Posterior vena cava (tissue), 2 donors: ENCODE measurements at places on chromosomes 16 and 17.

GRCh38 chr17:81404558-81405165, 9.4 kb downstream of the BAHCC1 start:
- no peak for DNase-seq

DNA sequence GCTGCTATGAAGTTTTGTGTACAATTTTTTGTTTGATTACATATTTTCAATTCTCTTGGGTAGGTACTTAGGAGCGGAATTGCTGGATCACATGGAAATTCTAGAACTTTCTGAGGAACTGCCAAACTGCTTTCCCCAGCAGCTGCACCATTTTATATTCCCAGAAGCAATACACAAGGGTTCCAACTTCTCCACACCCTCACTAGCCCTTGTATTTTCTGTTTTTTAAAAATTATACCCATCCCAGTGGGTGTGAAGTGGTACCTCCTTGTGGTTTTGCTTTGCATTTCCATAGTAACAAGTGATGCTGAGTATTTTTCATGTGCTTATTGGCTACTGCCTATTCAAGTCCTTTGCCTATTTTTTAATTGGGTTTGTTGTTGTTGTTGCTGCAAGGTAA, 20.9 kb downstream of the NACA2 start:
- no peak for DNase-seq

- no peak for DNase-seq
Measured at GRCh38 chr17:80396157-80397033, 18.6 kb upstream of the ENDOV start.

DNA sequence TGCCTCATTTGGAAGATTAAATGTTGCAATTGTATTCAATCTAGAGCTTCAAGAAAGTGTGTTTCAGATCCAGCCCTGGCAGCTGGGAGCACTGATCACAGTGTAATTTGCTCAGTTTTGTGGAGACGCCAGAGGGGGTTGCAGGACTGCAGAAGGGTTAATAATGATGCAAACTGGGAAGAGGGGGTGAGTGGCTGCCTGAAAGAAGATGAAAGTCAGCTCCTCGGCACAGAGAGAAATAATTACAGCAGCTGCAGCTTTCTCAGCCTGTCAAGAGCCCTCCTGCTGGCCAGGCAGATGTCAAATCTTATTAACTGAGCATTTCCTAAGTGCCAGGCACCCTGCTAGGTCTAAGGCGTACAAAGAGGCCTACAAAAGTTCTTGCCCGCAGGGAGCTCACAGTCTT, 97.7 kb downstream of the ZNF18 start:
- DNase-seq = no peak

DNA sequence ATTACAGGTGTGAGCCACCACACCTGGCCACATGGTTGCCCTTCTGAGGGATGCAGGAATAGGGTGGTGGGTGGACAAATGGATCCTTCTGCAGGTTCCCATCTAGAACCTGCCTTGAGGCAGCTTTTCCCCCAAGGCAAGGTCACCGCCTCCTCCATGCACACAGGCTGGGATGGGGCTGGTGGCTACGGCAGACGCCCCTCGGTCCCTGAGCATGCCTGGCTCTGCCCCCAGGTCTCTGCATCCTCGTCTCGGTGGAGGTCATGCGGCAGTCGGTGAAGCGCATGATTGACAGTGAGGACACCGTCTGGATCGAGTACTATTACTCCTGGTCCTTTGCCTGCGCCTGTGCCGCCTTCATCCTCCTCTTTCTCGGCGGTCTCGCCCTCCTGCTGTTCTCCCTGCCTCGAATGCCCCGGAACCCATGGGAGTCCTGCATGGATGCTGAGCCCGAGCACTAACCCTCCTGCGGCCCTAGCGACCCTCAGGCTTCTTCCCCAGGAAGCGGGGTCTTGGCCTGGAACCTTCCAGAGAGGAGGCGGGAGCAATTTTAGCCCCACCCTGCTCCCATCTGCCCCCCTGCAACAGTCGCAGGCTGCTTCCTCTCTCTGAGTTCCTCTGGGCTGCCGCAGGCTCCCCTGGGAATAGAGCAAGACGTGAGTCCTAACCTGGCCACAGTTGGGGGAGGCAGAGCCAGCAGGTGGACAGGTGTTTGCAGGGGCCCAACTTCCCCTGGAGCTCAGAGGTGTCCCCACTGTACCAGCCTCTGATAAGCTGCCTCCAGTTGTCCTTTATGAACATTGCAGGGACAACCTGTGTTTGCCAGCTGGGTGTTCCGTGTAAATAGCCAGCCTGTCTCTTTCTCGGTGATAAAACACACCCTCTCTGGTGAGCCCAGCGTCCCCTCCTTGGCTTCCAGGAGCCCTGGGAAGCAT, 11.7 kb downstream of the CACNG1 start:
- DNase-seq = no peak

DNA sequence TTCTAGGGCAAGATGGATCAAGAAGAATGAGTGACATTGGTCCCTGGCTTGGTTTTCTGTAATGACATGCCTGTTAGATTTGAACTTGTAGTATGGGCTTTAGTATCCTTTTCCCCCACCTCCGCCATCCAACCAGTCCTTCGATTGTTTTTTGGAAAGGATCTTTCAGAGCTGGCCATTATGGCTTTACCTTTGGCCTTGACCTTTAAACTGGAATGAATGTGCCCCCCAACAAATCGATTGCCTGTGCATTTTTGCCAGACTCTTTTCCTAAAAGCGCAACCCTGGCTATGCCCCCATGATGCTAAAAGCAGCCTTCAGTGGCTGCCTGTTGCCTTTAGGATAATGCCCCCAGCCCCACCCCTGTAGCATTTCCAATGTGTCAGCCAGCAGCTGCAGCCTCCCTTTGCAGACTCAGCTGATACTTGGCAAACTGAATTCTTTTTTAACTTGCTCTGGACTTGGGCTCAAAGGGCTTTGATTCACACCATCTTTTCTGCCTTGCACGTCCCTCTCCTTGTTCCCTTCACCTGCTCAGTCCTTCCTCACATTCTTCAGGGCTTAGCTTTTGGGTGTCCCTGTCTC, 4.0 kb downstream of the GPRC5C start:
- no peak for DNase-seq

DNA sequence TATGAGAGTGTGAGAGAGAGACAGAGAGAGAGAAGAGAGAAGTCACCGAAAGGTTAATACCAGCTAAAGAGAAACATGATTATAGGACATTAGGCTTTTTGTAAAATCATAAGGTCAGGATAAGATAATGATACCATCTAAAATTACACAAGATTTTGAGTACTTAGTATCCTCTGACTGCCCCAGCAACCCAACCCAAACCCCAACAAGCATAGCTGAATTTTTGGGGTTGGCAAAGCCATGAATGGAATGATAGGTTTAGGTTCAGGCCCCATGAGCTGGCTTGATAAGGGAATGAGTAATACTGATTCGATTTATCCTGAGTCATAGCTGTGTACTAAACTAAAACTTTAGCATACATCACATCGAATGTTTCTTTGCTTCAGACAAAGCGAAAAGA, 259.5 kb downstream of the IRX3 start:
- DNase-seq = no peak

DNA sequence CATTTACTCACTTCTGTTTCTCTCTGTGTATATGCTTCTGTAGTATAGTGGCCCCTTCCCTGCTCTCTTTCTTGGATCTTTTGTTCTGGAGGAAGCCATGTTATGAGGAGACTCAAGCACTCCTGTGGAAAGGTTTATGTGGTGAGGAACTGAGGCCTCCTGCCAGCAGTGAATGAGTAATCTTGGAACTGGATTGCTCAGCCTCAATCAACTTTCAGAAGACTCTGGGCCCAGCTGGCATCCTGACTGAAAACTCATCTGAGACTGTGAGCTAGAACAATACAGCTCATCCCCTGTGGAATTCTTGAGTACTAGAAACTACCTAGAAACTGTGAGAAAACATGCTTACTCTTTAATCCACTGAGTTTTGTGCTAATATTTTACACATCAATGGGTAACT, 133.1 kb upstream of the ZKSCAN2 start:
- DNase-seq = no peak

GRCh38 chr17:47898241-47898640, 2.2 kb downstream of the SP2 start:
- DNase-seq = no peak

GRCh38 chr17:31566247-31566991, 174.9 kb downstream of the RAB11FIP4 start:
- no peak for DNase-seq

DNA sequence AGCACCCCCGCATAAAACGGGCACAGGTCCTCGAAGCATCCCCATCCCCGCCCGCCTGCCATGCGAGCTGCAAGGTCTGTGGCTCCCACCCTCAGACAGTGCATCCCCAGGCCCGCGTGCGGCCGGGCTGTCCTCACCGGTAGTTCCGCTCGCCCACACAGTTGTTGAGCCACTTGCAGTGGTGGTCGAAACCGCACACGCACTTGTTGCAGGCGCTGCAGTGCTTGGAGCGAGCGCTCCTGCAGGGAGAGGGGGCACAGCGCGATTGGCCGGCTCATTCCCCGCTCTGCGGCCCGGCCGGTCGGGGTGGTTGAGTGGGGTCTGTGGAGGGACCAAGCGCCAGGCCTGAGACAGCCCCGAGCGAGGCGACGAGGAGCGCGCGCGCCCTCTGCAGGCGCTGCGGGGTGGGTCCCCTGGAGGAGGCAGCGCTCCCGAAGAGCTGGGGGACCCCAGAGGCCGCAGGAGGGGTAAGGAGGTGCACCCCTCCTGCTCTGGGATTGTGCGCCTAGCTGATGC, 6.0 kb upstream of the TPPP3 start:
- no peak for DNase-seq

DNA sequence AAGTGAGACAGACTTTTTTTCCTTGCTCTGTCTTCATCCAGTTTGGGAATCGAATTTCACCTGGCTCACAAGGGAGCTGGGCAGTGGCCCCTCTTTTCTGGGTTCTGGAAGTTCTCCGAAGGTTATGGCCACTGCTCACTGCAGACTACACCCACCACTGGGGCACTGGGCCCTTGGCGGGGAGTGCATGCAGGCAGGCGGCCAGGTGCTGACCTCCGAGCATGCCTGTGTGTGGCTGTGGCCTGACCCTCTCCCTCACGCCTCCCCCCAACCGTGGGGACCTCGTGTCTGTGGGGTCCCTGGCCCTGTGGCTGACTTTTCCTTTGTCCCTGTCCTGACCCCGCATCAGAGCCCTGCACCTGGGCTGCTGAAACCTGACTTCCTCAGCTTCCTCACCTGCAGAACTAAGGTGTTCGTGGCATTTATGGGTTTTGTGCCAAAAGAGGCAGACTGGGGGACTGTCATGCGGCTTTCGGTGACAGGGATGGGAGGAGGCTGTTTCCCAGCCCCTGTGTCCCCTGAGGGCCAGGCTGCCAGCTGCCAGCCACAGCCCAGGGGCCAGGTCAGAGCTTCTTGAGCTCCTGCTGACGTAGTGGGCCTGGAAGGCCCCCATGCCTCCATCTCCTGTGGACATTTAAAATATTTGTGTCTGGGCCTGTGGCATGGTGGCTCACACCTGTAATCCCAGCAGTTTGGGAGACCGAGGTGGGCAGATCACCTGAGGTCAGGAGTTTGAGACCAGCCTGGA, 21.4 kb downstream of the ASPSCR1 start:
- no peak for DNase-seq

- no peak for DNase-seq
Measured at GRCh38 chr16:54268766-54269165, 17.8 kb downstream of the IRX3 start.
